Right ventricle myocardium superior (tissue), 1 donor: ENCODE measurements at places on chromosomes 5 and 9. TPM values are rescaled to one million over a fixed set of nuclear protein-coding genes. Genes with fewer than 3 reads are reported as not detected.

Gene GABRA6
- not detected for total RNA-seq

Gene PCDHGA1
- 2.7 TPM for total RNA-seq

Gene GHR
- total RNA-seq, result 12.8 TPM

Gene EPB41L4A
- 20.5 TPM for total RNA-seq

GRCh38 chr9:107870221-107870620, 380.7 kb upstream of the KLF4 start:
- DNase-seq, result no peak

Gene MRRF
- 35.7 TPM for total RNA-seq

Gene LIFR
- total RNA-seq, result 53.2 TPM

- no peak for DNase-seq
Observed at GRCh38 chr5:8577792-8578191, 708.8 kb downstream of the MTRR start.

DNA sequence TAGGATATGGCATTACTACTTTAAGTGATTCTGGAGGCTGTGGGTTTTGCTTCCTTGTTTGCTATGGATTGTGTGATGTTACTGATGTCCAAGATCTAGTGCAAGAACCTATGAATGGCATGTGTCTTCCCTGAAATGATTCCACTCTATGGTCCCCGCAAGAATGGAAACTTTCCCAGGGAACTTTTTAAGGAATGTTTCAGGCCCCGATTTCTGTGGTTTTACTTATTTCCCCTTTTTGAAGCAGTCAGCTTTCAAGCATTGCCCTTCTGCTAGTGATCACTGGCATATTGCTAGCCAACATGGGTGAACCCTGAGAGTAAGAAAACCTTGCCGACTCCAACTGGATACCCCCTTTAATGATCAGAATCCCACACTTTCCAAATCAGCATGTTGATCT, 26.6 kb upstream of the CD180 start:
- no peak for DNase-seq

DNA sequence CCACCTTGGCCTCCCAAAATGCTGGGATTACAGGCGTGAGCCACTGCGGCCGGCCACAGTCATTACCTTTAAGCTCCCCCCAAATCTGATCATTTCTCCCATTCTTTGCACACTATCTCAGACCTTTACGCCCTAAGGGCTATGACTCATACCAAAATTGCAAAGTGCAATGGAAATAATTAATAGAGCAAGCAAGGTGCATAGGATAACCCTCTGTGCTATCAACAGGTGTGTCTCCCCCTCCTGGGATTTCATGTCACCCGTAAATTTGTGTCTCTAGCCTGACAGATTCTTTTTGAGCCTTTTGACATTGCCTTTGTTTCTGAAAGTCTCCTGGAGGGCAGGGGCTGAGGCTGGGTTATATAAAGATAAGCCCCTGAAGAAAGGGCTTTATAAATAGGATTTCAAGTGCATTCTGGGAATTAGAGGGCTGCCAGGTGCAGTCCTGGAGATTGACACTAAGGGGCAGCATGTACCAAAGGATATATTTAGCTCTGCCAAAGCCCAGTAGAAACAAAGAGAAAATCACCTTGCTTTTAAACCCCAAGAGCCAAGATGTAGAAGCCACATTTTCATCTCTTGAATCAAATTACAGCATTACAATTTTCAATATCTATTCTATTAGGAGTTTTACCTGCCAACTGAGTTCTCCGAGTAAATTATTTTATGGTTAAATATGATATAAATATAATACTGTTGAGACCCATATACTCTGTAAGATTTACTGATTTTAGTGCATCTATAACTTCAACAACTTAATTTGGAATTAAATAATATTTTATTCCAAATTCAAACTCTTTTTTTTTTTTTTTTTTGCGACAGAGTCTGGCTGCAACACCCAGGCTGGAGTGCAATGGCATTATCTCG, 18.2 kb downstream of the S100Z start:
- peak; percentile 67 for DNase-seq

Gene CD274
- total RNA-seq, result 9.0 TPM

DNA sequence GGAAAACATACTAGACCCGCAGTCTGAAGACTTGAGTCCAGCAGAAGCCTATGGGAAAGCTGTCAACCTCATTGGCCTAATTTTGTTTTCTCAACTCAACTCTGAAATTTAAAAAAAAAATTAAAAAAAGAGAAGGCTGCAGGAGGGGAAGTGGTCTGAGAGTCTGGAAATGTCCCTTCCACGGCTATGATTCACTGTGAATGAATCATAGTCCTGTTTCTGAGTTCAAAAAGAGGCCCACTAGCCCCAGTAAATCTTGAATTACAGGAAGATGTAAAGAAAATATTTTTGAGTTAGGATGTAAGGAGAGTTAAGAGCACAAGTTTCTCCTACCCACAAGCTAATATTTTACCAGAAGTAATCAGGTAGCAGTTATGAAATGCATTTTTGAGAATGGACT, 565.5 kb upstream of the DMAC1 start:
- DNase-seq, result no peak

- no peak for DNase-seq
Observed at GRCh38 chr5:64742821-64743220, 25.7 kb downstream of the SREK1IP1 start.

GRCh38 chr5:97529354-97529985, 346.4 kb upstream of the RIOK2 start:
- DNase-seq, result no peak

DNA sequence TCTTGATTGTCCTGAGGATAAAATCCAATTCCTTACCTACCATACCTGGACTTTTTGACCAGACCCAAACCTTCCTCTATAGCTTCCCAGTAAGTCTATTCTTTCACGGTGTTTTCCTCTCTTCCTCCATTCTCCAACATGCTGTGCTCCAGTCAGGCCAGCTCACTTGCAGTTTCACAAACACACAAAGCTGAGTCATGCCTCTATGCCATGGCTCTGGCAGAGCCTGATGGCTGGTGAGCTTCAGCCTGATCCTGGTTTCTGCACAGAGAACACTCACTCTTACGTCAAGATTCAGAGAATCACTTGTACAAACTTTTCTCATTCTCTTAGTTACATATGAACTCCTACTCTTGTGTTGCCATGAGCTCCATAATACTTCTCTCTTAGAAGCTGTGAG, 27.7 kb upstream of the PAX5 start:
- DNase-seq, result no peak

GRCh38 chr5:172648013-172648381, 6.9 kb downstream of the NEURL1B start:
- DNase-seq, result no peak

Gene CYLC2
- not detected for total RNA-seq

Gene N4BP3
- 2.7 TPM for total RNA-seq

Gene SLC6A7
- not detected for total RNA-seq

GRCh38 chr5:143418140-143418866, 14.8 kb upstream of the NR3C1 start:
- DNase-seq, result no peak

Gene DHX29
- 18.6 TPM for total RNA-seq

DNA sequence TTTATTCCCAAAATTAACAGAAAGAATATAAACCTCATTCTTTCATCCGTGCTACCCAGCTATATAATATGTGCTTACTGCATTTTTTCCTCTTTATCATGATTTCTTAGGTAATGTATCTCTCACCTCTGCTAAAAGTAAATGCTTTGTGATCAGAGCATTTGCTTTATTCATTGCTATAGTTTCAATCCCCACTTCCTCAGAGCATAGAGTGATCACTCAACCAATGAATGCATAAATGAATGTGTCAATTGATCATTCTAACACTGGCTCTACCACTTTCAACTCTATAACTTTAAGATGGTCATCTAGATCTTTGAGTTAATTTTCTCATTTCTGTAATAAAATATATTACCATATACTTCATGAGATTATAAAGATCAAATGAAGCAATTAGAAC, 719.2 kb downstream of the CETN3 start:
- DNase-seq, result no peak

- no peak for DNase-seq
Observed at GRCh38 chr5:175513726-175514125, 35.4 kb downstream of the SFXN1 start.

GRCh38 chr5:16784843-16785791, 151.0 kb downstream of the MYO10 start:
- DNase-seq, result no peak

- no peak for DNase-seq
Observed at GRCh38 chr9:38690574-38690973, 29.4 kb downstream of the FAM240B start.

DNA sequence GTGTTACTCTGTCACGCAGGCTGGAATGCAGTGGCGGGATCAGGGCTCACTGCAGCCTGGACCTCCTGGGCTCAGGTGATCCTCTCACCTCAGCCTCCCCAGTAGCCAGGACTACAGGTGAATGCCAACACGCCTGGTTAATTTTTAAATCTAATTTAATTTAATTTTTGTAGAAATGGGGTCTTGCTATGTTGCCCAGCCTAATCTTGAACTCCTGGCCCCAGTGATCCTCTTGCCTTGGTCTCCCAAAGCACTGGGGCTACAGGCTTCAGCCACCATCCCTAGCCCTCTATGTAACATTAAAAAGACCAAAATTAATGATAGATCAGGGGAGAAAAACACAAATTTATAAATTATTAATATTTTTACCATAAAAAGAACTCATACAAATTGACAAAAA, 11.3 kb upstream of the UBAP2 start:
- no peak for DNase-seq

- DNase-seq, result no peak
Observed at GRCh38 chr5:509611-510185, 14.6 kb downstream of the SLC9A3 start.

DNA sequence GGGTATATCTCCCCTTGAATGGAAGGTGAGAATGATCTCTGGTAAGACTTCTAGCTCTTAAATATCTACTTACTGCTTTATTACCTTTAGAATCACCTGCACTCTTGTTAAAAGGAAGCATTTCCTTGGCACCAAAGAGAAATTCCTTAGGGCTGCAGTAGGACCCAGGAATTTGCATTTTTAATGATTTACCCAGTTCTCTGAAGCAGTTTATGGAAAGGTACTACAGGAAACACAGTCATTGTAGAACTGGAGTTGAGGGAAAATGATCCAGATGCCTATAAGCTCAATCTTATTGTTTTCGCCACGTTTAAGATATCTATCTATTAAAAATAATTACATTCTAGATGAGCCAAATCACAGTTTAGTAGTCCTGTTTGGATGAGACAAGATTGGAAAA, 9.5 kb upstream of the C9 start:
- DNase-seq, result no peak

DNA sequence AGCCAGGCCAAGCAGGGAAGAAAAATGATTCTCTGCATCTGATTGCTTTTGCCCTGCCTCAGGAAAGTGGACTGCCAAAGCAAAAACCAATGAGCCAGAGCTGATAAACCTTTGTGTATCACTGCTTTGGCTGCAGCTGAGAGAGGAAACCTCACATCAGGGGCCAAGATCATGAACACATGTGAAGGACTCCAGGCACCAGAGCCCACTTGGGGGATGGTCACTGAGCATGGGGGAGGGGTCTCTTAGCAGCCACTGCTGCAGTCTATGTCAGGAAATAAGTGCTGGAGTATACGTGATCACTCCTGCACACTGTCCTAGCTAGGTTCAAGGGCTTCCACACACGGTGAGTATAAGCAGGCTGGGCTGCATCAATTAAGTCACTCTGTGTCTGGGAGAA, 229.9 kb downstream of the SPOCK1 start:
- DNase-seq, result no peak

Gene MARCHF11
- total RNA-seq, result 7.1 TPM

Gene STRBP
- 20.3 TPM for total RNA-seq

Gene HK3
- 7.2 TPM for total RNA-seq

DNA sequence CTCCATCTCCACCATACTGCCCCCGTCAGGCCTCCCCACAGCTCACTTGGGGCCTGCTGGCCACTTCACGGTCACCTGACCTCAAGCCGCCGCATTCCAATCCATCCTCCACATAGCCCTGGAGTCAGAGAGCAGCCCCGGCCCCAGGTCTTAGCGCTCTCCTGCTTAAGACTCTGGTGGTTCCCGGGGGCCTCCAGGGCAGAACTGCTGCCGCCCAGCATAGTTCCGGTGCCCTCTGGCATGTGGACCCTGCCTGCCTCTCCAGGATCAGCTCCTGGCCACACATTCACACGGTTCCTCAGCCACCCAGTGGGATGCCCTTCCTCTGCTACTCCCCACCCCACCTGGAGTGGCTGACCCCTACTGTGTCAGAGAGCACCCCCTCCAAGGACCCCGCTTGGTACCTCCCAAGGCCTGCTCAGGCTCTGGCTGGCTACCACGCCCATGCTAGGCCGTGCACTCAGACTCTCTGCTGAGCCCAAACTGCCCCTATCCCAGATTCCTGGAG, 8.7 kb downstream of the PHYKPL start:
- no peak for DNase-seq

GRCh38 chr5:17305964-17306725, 88.7 kb downstream of the BASP1 start:
- DNase-seq, result no peak

Gene TMEM232
- total RNA-seq, result 3.2 TPM

DNA sequence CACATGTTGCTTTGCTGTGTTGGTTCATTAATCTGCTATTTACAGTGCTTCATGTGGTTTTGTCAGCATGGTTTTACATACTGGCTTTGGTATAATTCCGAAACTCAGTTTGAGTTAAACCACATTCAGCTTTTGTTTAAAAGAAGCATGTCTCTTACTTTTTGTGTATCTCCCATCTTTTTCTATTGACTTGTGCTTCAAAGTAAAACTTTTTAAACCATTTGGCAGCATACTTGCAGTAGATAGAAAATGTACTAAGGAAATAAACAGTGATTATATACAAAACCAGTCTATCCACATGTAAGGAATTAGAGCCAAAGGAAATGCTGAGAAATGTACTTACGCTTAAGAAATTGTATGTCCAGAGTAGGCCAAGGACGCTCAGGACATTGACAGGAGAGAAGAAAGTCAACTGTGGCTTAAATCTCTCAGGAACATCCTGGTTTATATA, 286.9 kb downstream of the ARHGEF28 start:
- DNase-seq, result no peak

DNA sequence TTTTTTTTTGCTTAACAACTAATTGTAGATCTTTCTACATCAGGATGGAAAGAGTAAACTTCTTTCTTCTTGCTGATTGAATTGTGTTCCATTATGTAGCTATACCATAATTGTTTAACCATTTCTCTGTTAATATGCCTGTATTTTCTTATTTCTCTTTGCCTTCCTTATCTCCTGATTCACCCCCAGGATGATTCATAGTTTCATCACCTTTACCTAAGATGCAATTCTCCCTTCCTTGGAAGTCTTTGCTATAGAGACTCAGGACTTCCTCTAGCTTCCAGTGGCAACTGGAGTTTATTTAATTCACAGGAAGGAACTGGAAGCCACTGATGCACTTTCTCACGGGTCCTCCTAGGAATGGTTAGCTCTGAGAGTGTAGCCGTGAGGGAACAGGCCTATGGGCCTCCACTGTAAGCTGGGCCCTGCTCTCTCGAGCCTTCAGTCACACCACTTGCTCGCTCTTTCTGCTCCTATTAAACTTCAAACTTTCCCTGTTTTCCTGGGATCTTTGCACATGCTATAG, 83.1 kb downstream of the FGF1 start:
- DNase-seq, result no peak

- no peak for DNase-seq
Observed at GRCh38 chr5:62183727-62184126, 122.3 kb upstream of the KIF2A start.

DNA sequence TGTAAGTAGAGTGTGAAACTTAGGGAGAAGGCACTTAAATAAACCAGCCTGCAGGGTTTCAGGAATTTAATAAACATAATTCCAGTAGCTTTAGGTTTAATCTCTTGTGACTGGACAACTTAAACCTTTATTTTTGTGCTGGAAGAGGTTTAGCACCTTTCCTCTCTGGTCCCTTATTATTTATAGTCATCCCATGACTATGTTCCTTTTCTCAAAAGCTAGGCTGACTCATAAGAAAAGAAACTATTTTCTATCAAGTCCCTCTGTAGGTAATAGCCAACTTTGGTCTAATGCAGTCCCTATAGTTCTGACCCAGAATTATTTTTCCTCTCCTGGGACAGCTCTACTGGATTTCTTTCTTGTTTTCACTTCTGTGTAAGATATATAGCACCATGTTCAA, 588.9 kb downstream of the NR2F1-AS1 start:
- no peak for DNase-seq
